ENCODE measurements at places on chromosomes 11 and 22.

DNA sequence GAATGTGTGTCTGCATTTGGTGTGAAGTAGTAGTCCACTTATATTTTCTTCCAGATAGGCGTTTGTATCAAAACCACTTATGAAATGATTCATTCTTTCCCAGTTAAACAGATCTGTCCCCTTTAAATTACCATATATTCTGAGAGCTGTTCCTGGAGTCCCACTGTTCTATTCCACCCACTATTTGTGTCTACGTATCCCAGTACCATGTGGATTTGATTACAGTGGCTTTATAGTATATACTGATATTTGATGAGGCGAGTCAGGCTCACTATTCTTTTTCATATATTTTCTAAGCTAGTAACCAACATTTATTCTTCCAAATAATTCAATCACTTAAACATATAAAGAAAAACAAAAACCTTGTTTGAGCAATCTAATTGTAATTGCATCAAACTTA is 81.9 kb upstream of the RASSF10 start:
- no peak for DNase-seq

GRCh38 chr22:30296833-30297232 is 7.5 kb upstream of the CASTOR1 start:
- DNase-seq, result no peak

GRCh38 chr11:69361466-69361865 is 67.5 kb downstream of the MYEOV start:
- DNase-seq, result no peak

DNA sequence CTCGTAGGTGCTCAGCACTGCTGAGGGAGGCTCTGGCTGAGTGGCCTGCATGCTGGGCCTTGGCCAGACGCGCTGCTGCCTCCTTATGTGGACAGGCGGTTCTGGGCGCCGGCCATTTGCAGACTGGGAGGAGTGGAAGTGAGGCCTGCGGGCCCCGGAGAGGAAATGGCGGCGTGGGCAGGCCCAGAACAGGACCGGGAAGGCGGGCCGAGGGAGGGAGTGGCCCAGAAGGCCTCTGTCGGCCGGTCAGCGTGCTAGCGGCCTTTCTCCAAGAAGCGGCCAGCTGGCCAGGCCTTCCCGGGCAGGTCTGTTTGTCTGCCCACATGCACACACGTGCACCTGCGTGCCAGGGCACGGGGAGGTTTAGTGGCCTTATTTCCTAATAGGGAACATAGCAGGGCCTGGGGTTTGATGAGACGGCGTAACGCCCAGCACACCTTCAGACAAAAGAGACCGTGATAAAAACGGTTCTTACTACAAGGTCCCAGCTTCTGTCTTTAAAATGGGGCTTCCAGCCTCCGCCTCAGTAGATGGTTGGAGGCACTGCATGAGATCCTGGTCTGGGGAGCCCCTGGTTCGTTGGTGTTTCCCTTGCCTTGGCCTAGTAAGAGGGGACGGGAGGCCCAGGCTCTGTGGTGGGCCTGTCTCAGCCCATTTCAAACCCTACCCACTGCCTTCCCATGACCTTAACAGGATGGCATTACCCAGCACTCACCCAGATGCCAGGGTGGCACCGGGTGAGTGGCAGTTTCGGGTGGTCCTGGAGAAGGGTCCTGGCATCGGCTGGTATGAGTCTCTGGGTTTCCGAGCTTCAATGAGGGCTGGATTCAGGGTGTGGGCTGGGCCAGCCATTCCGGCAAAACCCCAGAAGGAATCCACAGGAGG is 65.1 kb upstream of the PPARA start:
- no peak for DNase-seq

GRCh38 chr11:16774936-16775613 is 36.6 kb downstream of the C11orf58 start:
- DNase-seq, result no peak

Data from NCI-H82 (cell line).